ENCODE measurements at places on chromosomes 4 and X.

DNA sequence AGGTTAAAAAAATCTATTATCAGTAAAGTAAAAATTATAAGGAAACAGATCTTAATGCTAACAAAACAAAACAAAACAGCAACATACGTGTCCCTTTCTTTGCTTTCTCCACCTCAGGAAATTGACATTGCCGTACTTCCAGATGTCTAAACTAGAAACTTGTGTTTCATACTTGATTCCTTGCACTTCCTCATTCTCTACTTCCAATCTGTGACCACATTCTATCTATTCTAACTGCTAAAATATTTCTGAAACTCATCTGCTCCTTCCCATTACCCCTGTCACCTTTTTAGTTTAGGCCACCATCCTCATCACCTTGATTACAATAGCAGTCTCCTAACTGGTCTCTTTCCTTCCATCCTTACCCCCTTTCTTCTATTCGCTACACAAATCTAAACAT is 22.5 kb upstream of the RPA4 start:
- no peak for DNase-seq

GRCh38 chrX:118968031-118968430 is 6.4 kb upstream of the LONRF3 start:
- no peak for DNase-seq

- no peak for DNase-seq
Measured at GRCh38 chrX:99522450-99522849, 887.6 kb downstream of the PCDH19 start.

- no peak for DNase-seq
Measured at GRCh38 chr4:177064729-177065394, 244.8 kb upstream of the NEIL3 start.

DNA sequence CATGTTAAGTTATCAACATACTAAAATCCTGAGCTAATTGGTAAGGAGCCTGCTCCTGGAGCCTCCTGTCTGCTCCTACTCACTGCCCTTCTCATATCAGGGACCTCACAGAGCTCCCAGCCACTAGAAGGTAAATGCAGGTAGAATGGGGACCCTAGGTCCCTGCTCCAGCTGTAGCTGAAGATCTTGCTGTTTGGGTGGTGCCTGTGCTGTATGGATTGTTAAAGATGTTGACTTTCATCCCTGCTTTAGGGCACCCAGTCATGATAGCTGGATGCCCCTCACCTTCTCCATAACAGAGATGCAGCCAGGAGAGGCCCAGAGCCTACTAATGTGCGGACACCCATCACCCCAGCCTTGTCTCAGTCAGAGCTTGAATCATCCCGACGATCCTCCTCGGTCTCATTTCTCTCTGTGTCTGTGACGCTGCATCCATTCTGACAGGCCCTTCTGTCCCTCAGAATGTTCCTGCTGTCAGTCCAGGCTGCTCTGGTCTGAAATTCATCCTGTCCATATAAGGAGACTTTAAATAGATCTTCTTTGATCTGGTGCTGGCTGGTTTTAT is 341.7 kb upstream of the GATB start:
- no peak for DNase-seq

DNA sequence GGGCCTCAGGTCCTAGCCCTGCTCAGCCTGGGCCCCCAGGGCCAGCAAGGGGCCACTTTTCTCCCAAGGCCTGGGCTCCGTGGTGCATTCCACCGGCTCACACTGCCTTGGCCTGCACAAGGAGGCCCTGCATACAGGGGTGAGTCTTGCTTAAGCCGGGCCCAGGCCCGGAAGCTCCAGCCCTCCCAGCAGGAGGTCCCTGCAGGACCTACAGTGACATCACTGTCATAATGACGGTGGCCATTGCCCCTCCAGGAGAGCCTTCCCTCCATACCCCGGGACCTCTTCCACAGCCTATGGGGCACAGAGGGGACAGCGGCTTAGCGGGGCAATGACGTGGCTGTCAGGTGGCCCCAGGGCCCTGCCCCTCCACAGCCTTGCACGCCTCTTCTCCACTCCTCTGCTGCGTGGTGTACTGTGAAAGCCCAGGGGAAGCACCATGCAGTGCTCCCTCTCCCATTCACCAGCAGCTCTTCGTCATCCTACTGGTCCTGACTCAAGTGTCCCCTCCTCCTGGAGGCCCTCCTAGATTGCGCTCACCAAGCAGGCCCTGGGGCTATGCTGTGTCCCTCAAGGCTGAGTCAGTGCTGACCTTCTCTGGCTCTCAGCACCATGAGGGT is 32.3 kb upstream of the AFAP1 start:
- DNase-seq = peak; percentile 46

DNA sequence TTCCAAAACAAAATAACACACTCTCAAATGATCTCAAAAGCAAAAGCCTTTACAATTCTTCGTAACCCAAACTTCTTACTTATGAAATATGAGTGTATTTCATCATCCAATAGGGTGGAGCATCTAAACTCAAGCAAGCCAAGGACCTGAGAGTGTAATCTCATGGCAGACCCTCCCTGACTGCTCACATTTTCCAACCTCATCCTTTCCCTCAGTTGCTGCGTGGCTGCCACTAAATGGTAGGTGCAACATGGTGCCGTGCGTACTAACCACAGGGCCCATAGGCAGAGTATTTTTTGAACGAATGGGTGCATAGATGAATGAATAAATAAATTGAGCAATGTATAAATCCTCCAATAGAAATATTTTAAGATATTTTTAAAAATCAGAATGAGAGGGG is 45.4 kb downstream of the TTC29 start:
- no peak for DNase-seq

DNA sequence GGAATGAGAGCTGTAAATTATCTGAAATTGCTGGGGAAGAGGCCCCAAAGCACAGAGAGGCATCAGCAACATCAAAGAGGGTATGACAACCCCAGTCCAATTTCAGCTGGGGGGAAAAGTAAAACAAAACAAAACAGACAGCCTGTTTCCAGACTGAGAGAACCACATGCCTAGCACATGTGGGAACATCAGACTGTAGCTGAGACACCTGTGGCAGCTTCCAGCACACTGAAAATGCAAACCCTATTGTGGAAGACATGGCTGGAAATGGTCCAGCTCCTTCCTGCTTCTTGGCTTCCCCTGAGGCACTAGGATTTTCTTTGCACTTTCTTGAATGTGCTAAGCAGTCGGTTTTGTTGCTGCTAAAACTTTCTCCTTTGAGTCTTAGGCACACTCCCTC is 240.9 kb upstream of the STS start:
- DNase-seq = no peak

DNA sequence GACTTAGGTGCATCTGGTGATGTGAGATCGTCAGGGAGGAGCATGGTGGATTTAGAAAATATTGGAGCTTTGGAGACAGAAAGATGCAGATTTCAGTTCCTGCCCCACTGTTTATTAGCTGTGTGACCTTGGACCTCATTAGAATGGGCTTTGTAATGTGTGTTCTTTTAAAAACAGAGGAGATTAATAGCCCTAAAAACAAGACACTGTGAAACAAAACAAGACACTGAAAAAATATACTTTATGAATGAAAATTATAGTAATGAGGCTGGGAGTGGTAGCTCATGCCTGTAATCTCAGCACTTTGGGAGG is 79.5 kb downstream of the EVC start:
- DNase-seq = no peak

DNA sequence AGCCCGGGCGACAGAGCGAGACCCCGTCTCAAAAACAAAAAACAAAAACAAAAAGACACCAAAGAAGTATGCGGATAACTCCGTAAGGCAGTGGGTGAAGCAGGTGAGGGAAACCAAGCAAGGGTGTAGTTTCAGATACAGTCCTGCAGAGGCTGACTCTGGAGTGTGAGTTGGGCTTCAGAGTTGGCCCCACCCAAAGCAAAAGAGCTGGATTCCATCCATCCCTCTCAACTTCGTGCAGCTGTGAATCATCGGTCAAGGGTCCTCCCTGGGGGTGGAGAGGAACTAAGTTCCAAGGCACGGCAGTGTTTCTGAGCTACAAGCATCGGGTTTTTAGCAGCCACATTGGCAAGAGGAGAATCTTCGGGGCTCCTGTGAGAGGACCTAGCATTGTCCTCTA is 43.9 kb upstream of the FAM9A start:
- DNase-seq = no peak

GRCh38 chr4:141133146-141133998 is at the start of gene RNF150:
Gene RNF150 (minus strand): TSS chr4:141133469.
- peak; percentile 72 for DNase-seq

DNA sequence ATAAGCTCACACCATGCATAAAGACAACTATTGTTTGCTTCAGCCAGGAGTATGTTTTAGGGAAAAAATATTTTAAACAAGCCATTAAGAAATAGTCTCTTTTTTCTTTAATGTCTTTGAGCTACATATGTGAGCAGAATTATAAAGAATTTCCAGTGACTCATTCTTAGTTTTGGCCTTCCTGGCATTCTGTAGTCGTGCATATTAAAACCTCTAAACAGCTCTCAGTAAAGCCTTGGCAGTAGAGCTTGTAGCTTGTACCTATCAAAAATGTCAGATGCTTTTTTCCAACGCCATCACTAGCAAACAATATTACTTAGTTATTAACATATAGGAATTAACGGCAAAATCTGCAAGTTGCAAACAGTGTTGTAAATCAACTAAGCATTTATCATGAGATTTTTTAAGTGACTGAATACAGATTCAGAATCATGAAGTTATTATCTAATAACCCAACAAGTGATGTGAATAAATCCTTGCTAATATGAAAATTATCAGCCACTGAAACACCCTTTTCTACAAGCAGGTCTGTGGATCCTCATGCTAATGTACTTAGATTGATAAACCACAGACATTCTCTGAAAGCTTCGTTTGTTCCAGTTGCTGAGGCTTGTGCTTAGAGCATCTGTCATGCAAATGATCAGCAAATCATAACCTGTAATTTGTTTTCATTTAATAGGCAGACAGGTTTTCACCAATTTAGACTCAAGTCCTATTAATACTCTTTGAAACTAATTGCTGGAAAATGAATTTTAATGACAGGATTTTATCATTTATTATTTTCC is 412.0 kb upstream of the ATOH1 start:
- no peak for DNase-seq

GRCh38 chr4:152973629-152974467 is 37.7 kb downstream of the FHDC1 start:
- DNase-seq = peak; percentile 87

- DNase-seq = no peak
Measured at GRCh38 chrX:10177601-10178000, 20.8 kb downstream of the CLCN4 start.

DNA sequence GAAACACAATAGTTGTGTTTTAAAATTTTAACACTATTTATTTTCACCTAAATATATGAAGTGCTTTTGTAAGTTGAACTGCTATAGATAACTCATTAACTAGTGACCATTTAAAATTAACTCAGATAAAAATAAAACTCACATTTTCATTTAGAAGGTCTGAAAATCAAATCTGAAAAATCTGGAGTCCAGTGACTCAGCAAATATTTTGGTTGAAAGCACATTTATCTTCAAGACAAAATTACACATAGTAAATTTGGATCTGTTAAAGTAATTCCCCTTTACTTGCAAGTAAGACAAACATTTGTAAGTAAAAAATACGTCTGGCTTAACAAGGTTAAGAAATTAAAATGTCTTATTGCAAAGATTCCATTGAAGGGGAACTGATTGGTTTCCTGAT is 589.1 kb downstream of the TRIML1 start:
- no peak for DNase-seq

- no peak for DNase-seq
Measured at GRCh38 chr4:3266076-3266475, 17.1 kb downstream of the MSANTD1 start.

DNA sequence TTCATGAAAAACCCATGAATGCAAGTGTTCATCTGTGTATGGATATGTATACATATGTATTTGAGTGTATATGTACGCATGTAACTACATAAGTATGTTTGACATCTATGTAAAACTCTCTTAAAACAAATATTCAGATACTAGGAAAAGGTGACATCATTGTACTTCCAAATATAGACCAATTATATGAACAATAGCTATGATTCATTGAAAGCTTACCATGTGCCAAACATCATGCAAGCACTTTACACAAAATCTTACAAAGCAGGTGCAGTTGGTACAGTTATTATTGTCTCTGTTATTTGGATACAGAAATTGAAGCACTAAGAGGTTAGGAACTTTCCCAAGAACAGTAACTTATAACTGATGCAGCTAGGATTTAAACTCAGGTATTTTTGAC is 21.4 kb downstream of the MAGEB17 start:
- no peak for DNase-seq

GRCh38 chrX:107673933-107674479 is 45.7 kb downstream of the PRPS1 start:
- DNase-seq = no peak

- no peak for DNase-seq
Measured at GRCh38 chr4:168852933-168853713, 156.9 kb downstream of the CBR4 start.

- DNase-seq = no peak
Measured at GRCh38 chr4:77695774-77696173, 90.2 kb downstream of the CXCL13 start.

DNA sequence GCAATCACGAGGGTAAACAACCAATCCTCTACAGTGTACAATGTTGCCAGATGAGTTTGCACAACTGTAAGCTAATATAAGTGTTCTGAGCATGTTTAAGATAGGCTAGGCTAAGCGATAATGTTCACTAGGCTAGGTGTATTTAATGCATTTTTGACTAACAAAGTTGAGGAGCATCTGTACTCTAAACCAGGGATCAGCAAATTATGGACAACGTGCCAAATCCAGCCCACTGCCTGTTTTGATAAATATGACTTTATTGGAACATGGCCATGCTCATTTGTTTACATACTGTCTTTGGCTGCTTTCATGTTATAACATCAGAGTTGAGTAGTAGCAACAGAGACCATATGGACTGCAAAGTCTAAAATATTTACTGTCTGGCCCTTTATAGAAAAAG is 46.3 kb upstream of the ARHGEF6 start:
- no peak for DNase-seq

DNA sequence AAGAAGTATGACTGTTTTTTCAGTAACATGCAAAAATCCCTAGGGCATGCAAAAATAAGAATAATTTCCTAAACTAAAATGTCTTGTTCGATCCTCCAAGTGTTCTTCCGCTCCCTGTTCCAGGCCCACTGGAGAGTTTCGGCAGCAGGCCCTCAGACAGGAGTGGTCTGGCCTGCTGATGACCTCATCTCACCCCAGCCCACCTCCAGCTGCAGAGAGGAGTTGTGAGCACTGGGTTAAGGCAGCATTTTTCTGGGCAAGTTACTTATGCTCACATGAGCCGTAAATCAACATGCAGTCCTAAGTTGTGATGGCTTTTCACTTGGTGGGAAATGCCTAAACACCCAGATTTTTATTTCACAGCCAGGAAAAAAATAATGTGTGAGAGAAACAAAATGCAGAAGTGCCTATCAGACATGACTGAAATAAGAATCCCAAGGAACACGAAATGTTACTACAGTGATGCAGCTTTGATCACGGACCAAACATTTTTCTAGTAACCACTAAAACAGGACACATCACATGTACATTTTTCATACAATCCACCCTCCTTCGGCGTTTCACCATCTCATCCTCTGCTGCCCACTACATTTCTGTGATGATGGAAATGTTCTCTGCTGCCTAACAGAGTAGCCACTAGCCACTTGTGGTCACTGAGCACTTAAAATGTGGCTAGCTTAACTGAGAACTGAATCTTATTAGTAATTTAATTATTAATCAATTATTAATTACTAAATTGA is 153.3 kb upstream of the TBL1X start:
- DNase-seq = no peak

GRCh38 chr4:181659202-181659601 is 584.0 kb upstream of the TENM3 start:
- no peak for DNase-seq

Data from posterior cingulate gyrus (tissue), 11 donors.